ENCODE measurements at places on chromosomes 12 and 14.

DNA sequence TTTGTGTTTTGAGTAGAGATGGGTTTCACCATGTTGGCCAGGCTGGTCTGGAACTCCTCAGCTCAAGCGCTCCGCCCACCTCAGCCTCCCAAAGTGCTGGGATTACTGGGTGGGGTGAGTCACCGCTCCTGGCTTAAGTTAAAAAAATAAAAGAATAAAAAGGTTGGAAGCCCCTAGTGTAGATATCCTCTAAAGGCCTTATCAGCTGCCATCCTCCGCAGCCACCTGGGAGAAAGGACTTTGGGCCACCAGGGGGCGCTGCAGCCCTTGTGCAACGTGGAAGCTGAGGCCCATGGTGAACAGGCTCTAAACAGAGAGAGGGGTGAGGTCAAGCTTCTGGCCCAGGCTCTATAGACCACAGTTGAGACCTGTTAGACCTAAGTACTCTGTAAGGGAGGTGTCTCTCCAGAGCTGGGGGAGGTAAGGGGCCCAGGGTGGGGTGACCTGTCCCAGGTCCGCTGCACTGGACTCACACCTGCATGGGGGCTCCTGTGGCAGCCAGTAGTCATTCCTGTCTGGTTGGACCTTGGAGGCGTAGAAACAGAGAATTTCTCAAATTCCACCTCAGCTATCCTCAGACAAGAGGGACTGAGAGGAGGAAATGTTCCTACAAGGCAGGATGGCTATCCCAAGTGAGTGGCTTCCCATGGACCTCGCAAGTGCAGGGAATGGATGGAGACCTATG, 14.0 kb upstream of the RACGAP1 start:
- peak; percentile 82 for DNase-seq

DNA sequence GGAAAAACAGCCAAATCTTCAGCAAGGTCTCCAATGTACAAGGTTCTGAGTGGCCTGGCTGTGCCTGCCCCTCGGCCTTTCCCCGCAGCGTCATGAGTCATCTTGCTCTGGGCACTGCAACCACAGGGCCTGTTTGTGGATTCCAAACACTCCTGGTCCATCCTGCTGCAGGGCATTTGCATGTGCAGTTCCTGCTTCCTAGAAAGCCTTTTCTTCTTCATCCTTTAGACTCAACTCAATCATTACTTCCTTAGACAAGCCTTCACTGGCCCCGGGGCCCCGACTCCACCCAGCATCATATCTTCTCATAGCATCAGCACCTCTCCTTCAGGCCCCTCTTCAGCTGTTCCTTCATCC, 101.8 kb upstream of the EGLN3 start:
- no peak for DNase-seq

DNA sequence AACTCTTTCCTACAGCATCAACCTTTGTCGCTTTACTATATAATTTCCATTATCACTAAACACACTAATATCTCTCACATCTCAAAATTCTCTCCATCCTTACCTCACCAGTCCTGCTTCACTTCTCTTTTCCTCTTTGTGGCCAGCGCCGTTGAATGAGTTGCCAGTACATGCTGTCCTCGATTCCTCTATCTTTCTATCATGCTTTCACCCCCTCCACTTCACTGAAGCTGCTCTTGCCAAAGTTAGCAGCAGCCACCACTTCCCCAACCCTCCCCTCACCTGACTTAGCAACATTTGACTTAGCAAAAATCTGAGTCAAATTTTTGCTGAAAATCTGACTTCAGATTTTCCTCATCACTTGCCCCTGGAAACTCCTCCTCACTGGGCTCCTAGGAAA, 210.4 kb downstream of the ANO6 start:
- DNase-seq, result no peak

DNA sequence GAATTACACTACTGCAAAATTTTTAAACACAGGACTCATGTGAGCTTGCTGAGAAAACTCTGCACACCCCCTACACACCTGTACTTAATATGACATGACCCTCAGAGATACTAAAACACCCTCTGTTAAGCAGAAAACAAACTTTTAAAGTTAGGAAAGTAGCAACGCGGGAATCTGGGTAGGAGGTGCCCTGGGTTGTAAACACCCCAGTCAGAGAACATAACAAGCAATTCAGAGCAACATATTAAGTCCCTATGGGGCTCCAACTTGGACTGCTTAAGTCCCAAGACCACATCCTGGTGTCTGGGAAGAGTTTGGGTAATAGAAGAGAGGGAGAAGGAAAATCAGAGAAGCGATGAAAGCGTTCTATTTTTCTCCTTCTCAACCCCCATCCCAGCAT, 1.2 kb downstream of the ATF7 start:
- DNase-seq, result no peak

DNA sequence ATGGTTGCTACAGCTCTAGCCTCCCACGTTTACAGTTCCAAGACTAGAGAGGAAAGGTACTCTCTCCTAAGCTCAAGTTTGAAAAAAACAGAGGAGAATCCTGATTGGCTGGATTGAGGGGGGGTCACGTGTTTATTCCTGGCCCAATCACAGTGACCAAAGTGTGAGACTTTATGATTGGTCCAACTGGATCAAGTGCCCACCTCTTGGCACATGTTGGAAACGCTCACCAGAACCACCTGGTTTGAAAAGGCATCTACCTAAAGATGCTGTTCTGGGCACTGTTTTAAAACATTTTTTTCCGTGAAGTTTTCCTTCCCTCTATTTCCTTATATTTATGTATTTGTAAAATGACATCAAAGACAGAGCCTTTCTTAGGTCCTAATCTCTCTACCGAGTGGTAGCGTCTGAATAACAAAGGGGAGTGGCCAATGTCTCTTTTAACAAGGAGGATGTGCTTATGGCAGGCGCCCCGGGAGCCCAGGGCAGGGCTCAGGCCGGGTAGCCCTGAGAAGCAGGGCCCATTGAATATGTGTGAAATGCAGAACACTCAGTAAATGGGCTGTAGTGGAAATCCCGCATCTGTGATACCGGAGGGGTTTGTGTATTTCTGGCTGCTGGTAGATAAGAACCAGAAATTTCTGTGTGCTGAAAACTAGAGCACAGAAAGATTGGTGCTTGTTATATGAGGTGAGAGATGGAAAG, 146.2 kb downstream of the ATP23 start:
- DNase-seq, result no peak
